ENCODE measurements at places on chromosomes 4 and X. TPM values are rescaled to one million over a fixed set of nuclear protein-coding genes. Genes with fewer than 3 reads are reported as not detected.

STK32B gene
- 3.4 TPM for total RNA-seq

GABRG1 gene
- total RNA-seq, result not detected

SOX3 gene
- 205 TPM for total RNA-seq

IBSP gene
- not detected for total RNA-seq

GYPA gene
- total RNA-seq, result not detected

SH3RF1 gene
- 21.2 TPM for total RNA-seq

HTR2C gene
- total RNA-seq, result 0.07 TPM

Data from neural crest cell (in vitro differentiated cells).